ENCODE measurements at places on chromosomes 1 and 21.

DNA sequence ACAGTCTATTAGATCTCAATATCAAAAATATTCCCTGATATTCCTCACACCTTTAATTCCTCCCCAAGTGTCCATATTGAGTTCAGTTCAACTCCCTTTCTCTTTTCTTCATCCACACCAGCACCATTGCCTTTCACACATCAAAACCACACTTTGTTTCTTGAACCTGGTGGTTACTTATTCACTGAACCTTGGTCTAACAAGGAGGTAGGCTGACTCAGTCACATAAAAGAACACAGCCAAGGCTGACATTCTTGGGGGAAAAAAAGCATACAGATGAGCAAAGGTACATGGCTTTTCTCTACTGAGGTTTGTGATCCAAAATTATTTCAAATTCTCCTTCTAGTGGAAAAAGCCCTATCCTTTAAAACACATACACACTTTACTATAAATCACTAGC lies 131.7 kb upstream of the USH2A start:
- DNase-seq: no peak

DNA sequence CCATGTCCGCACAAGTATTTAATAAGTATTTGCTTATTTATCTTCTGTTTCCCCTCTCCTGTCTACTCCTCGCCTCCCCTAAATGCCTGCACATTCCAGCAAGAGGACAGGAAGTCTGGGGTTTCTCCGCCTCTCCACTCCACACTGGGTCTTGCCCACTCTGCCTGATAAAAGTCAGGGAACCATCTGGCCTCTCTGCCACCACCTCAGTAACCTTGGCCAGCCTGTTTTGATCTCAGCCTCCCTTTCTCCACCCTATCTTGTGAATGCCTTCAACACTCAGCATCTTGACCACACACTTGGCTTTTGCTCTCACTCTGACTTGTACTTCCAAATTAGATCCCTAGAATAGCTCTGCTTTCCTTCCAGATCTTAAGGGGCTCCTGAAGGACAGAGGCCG lies 165.3 kb upstream of the UBE2U start:
- DNase-seq: no peak

DNA sequence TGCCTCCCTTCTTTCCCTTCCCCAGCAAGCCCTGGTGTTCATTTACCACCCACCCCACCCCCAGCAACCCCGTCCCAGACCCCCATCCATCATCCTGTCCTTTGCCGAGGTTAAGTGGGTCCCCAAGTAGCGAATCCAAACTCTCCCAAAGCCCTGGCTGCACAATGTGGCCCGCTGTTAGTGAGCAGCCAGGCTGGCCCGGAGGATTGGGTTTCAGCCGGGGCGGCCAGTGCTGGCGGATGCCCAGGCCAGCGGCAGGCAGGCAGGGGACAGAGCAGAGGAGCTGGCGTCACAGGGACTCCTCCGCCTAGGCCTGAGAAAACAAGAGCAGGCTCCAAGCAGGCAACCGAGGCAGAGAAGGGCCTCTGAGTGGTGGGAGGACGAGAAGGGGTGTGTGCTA lies 61.4 kb downstream of the EPHB2 start:
- DNase-seq: no peak

GRCh38 chr1:154870734-154871133 lies 653 bp upstream of the KCNN3 start:
- no peak for DNase-seq

DNA sequence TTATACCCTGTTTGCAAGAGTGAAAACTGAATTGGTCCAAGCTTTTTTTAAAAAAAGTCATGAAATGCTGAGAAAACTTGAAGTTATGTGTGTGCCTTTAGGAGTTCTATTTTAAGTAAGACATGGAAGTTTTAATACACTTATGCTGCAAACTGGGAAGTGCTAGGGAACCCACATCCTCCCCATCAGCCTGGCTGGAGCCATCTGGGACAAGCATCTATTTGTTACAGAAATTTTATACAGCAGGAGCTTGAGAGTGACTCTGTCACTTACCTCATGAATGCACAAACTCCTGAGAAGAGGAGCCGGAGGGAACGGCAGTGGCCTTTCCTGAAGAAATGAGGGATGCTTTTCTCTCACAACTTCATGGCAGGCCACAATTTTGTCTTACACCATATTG lies 78.2 kb upstream of the SLC44A3 start:
- DNase-seq: no peak
